ENCODE measurements at places on chromosomes 11 and 22. TPM values are rescaled to one million over a fixed set of nuclear protein-coding genes. Genes with fewer than 3 reads are reported as not detected.
A peak's percentile ranks its signal among the peaks of the same experiment; 100 is the strongest.

DTX4 gene
- total RNA-seq, result 0.70 TPM

KCNJ5 gene
- total RNA-seq, result 0.05 TPM

DNA sequence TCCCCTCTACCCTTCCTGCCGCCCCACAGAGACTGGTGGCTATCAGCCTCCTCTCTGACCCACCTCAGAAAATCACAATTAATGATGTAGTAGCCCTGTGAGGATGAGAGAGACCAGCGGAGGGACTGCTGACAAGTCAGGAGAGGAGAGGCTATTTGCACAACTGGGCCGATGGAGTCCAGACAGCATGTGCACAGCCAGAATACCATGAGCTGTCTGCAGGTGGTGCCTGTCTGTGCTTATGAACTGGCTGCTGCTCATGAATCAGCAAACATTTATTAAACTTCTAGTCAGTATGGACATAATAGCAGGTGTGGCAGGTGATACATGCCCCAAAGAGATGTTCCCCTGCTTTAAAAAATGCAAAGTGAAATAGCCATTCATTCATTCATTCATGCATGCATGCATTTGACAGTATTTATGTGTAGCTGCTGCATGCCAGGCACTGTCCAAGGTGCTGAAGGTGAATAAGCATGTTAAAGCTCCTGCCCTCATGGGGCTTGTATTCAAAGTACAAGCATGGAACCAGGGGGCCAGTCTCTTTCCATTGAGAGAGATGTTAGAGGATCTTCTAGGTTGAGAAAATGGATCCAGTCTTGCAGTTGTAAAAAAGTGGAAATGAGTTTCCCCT lies 141.3 kb downstream of the GRIK4 start:
- H3K4me1 ChIP-seq, result no peaks in the 10 kb centered on the region
- H3K4me3 ChIP-seq, result no peak overlapping the region
- H3K27ac ChIP-seq, result no peak overlapping the region
- DNase-seq, result no peak
- H3K27me3 ChIP-seq, result peaks cover 7% of the 10 kb centered on the region
- no peaks in the 10 kb centered on the region for H3K36me3 ChIP-seq

DNA sequence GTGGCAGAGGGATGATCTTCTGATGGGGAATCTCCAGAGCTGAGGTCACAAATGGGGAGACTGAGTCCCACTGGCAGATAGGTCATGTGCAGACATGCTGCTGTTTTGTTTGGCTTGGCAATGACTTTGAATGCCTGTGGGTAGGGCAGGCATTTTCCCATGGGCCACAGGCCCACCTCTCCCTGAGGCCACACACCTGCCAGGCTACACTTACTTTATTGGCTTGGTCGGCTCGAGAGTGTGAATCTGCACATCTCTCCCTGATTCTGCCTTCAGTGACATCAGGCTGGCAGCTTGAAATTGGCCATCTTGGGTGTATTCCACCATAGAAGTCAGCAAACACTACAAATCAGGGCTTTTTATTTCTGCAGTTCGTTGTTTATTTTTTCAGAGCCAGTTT lies 91.5 kb downstream of the GRIK4 start:
- H3K4me3 ChIP-seq, result no peak overlapping the region
- no peaks in the 10 kb centered on the region for H3K36me3 ChIP-seq
- no peaks in the 10 kb centered on the region for H3K4me1 ChIP-seq
- no peak overlapping the region for H3K27ac ChIP-seq

DNA sequence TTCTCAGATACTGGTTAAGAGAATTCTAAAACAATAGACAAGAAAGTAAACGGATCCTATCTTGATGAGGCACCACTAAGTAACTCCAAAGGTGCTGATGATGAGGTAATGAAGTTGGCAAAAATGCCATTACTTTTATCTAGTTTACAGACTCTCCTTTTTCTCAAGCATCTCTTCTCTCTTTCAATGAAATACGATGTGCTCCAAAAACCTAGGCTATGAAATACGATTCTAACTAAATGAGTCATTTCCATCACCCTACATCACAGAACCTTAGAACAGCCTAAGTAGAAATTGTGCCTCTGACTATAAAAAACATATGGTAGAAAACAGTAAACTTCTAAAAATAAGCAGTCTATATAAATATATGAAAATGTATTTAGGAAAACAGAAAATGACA lies 58.9 kb upstream of the ARHGAP32 start:
- H3K27ac ChIP-seq, result no peak overlapping the region
- peaks cover 43% of the 10 kb centered on the region for H3K4me1 ChIP-seq
- no peak for DNase-seq
- H3K4me3 ChIP-seq, result no peak overlapping the region
- H3K27me3 ChIP-seq, result no peaks in the 10 kb centered on the region
- H3K36me3 ChIP-seq, result no peaks in the 10 kb centered on the region

GRCh38 chr22:34502821-34503220 lies 563.1 kb upstream of the ISX start:
- H3K4me3 ChIP-seq, result no peak overlapping the region
- no peak overlapping the region for H3K27ac ChIP-seq
- no peaks in the 10 kb centered on the region for H3K36me3 ChIP-seq
- H3K27me3 ChIP-seq, result no peaks in the 10 kb centered on the region
- no peak for DNase-seq
- no peaks in the 10 kb centered on the region for H3K4me1 ChIP-seq

- H3K36me3 ChIP-seq, result no peaks in the 10 kb centered on the region
- no peak overlapping the region for H3K27ac ChIP-seq
- DNase-seq, result no peak
- peaks cover 5% of the 10 kb centered on the region for H3K27me3 ChIP-seq
- H3K4me3 ChIP-seq, result no peak overlapping the region
Observed at GRCh38 chr22:42769574-42770447, 49.1 kb upstream of the A4GALT start.

DNA sequence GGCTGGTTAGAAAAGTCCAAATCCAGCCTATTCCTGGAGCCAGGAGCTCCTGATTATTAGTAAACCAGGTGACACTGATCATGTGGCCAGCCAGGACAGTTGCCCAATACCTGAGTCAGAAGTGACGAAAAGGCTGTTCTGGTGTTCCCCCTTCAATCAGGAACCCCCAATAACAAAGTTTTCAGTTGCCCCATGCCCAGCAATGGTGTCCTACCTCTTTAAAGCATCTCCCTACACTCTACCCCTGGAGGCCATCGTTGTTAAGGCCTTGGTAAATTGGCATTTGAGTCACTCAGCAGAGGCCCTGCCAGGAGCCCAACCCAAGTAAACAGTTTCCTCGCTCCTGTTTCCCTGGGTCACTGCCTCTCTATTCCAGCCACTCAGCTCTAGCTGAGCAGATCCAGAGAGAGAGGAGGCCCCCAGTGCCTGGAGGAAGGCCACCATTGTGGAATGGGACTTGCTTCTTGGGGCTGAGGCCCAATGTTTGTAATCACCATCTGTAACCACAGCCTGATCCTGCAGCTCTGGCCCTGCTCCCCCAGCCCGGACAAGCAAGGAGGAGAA lies 25.0 kb downstream of the ARHGAP1 start:
- H3K27me3 ChIP-seq, result no peaks in the 10 kb centered on the region
- H3K27ac ChIP-seq, result peak overlapping the region; percentile 41
- peaks cover 4% of the 10 kb centered on the region for H3K36me3 ChIP-seq
- no peak overlapping the region for H3K4me3 ChIP-seq

DNA sequence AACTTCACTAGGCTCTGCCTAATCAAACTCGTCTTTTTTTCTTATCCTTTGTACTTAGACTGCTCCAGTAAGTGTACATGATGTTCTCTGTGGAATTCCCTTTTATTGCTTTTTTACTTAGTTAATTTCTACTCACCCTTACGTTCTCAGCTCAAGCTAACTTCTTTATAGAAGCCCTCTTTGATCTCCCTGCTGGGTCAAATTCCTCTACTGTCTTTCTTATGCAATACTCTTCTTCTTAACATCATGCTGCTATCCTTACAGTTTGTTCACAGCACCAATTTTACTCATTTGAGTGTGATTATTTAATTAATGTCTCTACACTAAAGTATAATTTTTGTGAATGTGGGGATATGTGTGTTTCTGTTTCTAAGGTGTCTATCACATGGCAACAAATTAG lies 498.3 kb downstream of the CNTN5 start:
- no peak overlapping the region for H3K4me3 ChIP-seq
- no peaks in the 10 kb centered on the region for H3K27me3 ChIP-seq

GRCh38 chr11:119774172-119774763 lies 45.3 kb upstream of the NECTIN1 start:
- H3K36me3 ChIP-seq, result no peaks in the 10 kb centered on the region
- DNase-seq, result peak; percentile 8
- no peak overlapping the region for H3K27ac ChIP-seq

- H3K4me1 ChIP-seq, result peaks cover 25% of the 10 kb centered on the region
- no peaks in the 10 kb centered on the region for H3K36me3 ChIP-seq
- H3K4me3 ChIP-seq, result no peak overlapping the region
- DNase-seq, result no peak
Observed at GRCh38 chr22:39255449-39256185, 10.8 kb upstream of the PDGFB start.

CYB5R3 gene
- 60.7 TPM for total RNA-seq

SMTNL1 gene
- total RNA-seq, result not detected

PRCP gene
- total RNA-seq, result 35.9 TPM

GRCh38 chr11:71214553-71215424 lies 37.6 kb downstream of the SHANK2 start:
- H3K36me3 ChIP-seq, result no peaks in the 10 kb centered on the region
- no peak for DNase-seq
- H3K27ac ChIP-seq, result no peak overlapping the region
- H3K4me1 ChIP-seq, result no peaks in the 10 kb centered on the region
- H3K27me3 ChIP-seq, result no peaks in the 10 kb centered on the region
- H3K4me3 ChIP-seq, result no peak overlapping the region

- DNase-seq, result no peak
- H3K4me1 ChIP-seq, result no peaks in the 10 kb centered on the region
- no peaks in the 10 kb centered on the region for H3K27me3 ChIP-seq
- no peak overlapping the region for H3K4me3 ChIP-seq
Observed at GRCh38 chr11:112655371-112655770, 305.8 kb upstream of the NCAM1 start.

DNA sequence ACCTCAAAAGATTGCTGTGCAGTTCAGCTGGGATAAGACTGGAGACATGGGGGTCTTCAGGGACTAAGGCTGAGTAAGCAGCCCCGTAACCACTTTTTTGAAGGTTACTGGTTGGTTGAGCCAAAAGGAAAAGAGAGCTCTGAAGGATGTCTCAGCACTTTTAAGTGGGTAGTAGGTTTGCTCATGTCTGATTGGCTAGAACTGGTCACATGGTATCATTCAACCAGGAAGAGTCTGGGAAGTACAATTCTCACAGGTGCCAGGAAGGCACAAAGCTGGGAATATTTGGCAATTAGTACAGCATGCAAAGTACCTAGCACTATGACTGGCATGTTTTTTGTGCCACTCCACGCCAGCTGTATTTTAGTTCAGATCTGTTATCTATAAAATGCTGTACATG lies 58.1 kb downstream of the SNX19 start:
- no peaks in the 10 kb centered on the region for H3K36me3 ChIP-seq
- DNase-seq, result no peak
- H3K27ac ChIP-seq, result no peak overlapping the region
- no peaks in the 10 kb centered on the region for H3K4me1 ChIP-seq
- peaks cover 32% of the 10 kb centered on the region for H3K27me3 ChIP-seq

Measured in activated T-cell treated with anti-CD3 and anti-CD28 coated beads, Interleukin-2, amount 50 U/mL, for 72 hours (primary cell).